ENCODE measurements at places on chromosomes 3 and 15. TPM values are rescaled to one million over a fixed set of nuclear protein-coding genes. Genes with fewer than 3 reads are reported as not detected.
A peak's percentile ranks its signal among the peaks of the same experiment; 100 is the strongest.

DNA sequence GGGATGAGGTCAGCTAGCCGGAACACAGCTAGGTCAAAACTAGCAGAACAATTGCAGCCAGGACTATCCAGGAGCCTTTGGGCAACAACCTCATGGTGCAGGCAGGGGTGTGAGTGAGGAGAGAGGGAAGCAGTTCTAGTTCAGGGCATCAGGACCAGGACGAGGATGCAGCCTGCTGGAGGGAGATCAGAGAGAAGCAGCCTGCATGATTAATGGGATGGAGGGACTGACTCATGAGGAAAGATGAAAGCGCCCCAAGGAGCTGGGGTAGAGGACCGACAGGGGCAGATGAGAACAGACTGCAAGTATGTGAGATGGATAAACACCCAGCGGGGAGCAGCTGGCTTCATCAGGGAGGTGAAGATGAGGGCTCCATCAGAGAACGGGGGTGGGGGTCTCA, 37.9 kb upstream of the LRTM1 start:
- DNase-seq: peak; percentile 90

The MST1R gene
- 0.41 TPM for polyA plus RNA-seq

The SERPINI1 gene
- polyA plus RNA-seq: 0.88 TPM

GRCh38 chr3:183159333-183159732, 3.2 kb downstream of the LAMP3 start:
- no peak for DNase-seq

DNA sequence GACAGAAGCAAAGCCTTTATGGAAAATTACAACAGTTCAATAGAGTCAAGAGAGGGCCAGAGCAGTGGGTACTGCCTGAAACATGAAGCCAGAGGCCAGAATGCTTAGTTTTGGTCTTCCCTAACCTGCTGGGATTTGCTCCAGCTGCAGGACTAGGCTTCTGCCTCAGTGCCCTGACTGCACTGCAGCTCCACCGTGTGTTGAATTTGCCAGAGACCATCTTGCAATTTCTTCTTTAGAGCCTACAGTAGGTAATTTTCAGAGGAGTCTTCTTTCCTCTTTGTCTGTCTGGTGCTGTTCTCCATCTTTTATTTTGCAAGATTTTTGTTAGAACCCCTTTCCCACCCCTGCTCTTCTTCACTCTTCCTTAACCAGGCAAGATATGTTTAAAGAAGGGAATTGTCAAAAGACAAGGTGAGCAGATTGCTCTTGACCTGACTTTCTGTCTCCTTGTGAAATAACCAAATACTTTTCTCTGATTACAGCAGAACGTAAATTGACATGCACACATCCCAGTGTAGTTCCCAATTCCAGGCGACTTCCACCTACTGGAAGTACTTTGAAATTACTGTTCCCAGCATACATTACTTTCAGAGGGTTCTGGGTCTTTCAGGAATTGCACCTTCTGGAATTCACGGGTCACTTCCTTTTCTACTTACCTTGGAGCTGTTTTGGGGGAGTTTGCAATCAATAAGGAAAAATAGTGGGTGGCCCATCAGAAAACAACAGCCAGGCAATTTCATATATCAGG, 161.2 kb downstream of the MINAR1 start:
- no peak for DNase-seq

GRCh38 chr3:32577174-32577573, 6.5 kb upstream of the DYNC1LI1 start:
- DNase-seq: no peak

DNA sequence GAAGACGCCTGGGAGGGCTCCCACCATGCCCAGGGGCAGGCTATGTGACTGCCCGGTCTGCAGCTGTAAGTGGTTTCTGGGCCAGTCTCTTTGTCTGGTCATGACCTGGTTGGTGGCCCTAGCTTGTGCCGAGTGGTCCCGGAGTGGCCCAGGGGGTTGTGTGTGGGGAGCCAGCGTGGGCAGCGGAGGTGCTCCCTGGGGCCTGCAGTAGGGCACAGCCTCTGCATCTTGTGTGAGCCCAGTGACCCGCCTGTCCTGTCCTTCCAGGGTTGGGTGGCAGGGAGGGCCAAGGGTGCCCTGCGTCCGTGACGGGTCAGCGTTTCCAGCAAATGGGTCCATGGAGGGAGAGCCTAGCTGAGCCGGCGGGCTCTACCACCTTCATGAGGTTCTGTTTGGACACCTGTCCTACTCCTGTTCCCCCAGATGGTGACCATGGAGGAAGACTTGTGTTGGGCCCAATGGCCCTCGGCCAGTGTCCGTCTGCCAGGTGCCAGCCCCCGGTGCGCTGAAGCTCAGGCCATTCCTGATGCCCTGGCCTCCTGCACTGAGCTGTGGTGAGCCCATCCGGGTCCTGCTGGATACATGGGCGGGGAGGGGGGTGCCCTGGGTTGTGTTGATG, 215.4 kb downstream of the SNRPN start:
- DNase-seq: no peak

DNA sequence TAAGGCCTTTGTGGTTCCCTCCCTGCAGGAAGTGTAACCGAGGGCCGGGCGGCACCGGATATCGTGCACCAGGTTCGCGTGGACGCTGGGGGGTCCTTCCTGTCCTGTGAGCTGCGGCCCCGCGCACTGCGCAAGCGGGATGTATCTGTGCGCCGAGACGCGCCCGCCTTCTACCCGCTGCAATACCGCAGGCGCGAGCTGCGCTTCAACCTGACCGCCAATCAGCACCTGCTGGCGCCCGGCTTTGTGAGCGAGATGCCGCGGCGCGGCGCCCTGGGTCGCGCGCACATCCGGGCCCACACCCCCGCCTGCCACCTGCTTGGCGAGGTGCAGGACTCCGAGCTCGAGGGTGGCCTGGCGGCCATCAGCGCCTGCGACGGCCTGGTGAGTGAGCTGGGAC, 35.9 kb downstream of the SAXO2 start:
- DNase-seq: no peak

The IL12A gene
- 3.6 TPM for polyA plus RNA-seq

GRCh38 chr15:72599855-72600464, 54.5 kb upstream of the GOLGA6B start:
- DNase-seq: peak; percentile 39

GRCh38 chr3:156792945-156793344, 33.2 kb upstream of the LEKR1 start:
- no peak for DNase-seq

DNA sequence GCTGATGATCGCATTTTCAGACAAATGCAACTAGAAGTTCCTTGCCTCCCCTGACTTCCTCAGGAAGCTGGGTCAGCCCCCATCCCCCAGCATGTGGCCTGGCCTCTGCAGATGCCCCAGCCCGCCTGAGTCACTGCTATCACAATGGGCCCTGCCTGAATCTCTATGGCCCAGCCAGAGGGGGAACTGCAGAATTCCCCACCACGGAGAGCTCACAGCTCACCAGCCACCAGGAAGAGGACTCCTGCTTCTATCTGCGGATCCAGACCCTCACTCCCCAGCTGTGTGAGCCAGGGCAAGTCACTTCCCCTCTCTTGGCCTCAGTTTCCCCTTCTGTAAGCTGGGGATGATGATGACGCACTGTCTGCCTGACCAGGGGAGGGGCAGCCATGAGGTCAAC, 6.9 kb downstream of the PLXND1 start:
- no peak for DNase-seq

The IL17RD gene
- 1.4 TPM for polyA plus RNA-seq

The CNTN3 gene
- 4.4 TPM for polyA plus RNA-seq

DNA sequence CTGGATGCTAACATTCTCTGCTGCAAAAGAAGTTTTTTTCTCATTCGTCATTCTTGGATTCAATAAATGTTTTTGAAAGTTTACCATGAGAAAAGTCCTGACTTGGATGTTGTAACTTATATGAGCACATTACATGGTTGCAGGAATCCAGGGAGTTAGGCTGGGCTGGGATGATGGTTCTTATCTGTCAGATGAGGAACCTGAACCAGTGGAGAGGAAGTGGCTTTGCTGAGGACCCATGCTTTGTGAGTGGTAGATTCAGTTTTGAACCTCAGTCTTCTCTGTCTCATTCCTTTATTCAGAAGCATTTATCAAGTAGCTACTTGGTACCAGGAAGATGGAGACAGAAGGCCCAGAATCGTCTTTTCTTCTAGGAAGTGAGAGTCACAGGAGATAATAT, 3.7 kb upstream of the GASK1A start:
- DNase-seq: no peak

GRCh38 chr15:100129677-100130076, 212.1 kb downstream of the ADAMTS17 start:
- no peak for DNase-seq

The GOLGA8N gene
- 3.2 TPM for polyA plus RNA-seq

- no peak for DNase-seq
Observed at GRCh38 chr15:80819001-80819400, 39.8 kb downstream of the CEMIP start.

GRCh38 chr3:122183521-122183892, at the start of gene CASR:
Gene CASR, plus strand, starts transcription at chr3:122183668. Its CDS starts 70,522 bp downstream, at chr3:122254190.
- DNase-seq: no peak

DNA sequence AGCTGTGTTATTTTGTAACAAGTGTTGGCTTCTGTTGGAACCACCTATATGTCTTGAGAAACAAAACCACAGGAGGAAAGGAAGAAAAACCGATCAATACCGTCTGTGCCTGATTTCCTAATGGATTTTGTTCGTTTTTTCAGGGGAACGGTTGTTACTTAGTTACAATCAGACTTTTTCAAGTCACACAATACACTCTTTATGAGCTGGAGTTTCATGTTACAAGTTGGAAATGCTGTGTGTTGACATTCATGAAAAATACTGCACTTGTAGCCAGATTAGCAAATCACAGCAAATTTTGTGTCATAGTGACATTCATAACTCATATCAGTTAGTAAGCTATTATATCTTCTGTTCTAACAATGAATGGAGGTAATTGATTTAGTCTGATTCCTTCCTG, 78.9 kb downstream of the SLTM start:
- no peak for DNase-seq

DNA sequence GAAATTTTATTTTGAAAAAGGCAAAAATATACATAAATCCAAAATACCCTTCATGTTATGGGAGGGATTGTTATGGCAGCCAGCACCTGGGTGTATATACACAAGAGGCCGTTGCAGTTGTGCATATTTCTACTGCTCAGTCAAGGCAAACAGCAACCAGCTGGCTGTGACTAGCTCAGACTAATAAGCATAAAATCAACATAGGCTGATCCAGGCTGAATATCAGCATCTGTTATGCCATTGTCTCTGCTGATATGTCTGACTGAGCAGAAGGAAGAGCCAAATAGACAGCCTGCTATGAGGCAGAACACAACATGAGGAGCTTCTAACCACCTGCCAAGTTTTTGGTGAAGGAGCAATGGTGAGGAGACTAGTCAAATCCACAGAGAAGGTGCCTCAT, 457.5 kb upstream of the ALCAM start:
- DNase-seq: peak; percentile 73

- no peak for DNase-seq
Observed at GRCh38 chr3:19342389-19342788, 194.1 kb downstream of the KCNH8 start.

GRCh38 chr15:34682674-34683073, 72.1 kb downstream of the GJD2 start:
- DNase-seq: peak; percentile 8
